ENCODE measurements at places on chromosomes 11 and 22.

GRCh38 chr11:78127403-78127802, 12.0 kb downstream of the ALG8 start:
- DNase-seq, result no peak

GRCh38 chr11:2409611-2410468, 9.3 kb downstream of the TSSC4 start:
- DNase-seq, result no peak

DNA sequence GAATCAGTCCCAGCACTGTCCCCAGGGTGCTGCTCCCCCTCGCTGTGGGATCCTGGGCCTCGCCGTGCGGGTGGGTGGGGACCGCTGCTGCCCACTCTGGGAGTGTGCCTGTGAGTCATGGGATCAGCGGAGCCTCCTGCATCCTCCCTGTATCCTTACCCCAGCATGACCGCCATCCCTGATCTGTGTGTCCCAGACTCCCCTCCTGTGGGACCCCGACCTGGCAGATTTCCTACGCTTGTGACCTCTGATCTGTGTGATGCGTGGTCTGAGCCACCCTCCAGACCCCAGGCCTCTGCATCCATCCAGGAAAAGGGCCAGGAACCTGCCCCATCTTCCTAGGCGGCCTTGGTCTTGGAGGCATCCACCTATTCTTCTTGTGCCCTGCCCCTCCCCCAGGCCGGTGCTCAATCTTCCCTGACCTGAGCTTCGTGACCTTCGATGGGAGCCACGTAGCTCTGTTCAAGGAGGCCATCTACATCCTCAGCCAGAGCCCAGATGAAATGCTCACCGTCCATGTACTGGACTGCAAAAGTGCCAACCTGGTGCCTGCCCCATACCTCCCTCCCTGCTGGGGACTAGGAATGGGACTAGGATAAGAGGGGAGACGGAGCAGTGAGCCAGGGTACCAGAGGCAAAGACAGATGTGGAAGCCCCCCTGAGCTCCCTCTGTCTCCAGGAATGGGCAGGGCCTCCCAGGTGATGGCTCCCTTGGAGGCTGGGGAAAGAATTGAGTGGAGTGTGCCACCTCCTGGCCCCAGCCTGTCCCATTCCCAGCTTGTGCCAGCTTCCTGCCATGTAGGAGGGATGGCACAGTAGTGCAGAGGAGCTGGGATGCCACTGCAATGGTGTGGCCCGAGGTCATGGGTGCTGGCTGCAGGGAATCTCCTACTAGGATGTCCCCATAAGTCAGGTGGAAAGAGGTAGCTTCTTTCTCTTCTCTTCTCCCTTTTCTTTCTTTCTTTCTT, 65.4 kb downstream of the OTOG start:
- no peak for DNase-seq

- DNase-seq, result no peak
These were observed 109.2 kb downstream of the TSPAN18 start for GRCh38 chr11:44835938-44836337.

DNA sequence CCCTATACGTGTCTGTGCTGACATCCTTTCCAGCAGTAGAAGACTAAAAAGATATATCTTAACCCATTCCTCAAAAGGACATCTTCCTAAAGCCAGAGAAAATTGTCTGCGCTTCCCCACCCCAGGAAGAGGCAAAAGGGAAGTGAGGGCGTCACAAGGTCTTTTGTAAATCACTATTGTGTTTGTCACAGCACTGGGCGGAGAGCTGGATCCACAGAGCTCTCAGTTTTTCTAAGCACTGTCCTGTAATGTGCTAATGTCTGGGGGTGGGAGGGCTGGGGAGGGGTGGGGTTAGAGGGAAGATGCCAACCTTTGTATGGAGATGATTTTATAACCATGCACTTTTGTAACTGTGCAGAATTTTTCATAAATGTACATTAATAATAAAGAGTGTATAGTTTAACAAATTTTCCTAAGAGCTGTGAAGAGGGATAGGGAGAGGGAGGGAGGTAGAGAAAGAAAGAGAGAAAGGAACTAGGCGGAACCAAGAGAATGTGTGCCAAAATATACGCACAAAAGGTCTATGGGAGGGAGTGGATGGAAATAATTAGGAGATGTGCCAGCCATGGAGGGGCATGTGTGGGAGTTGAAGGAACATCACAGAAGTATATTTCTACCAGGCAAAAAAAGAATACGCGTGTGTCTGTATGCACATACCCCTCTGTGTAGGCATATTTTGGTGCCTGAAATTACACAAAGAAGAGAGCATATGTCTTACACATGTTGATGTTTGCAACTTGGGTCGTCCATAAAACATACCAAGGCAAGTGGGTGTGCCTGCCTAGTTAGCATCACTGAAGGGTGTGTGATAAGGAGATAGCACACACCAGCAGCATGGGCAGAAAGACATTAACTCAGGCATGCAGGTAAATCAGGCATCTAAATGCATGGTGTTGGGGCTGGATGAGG, 9.8 kb downstream of the LRRC55 start:
- no peak for DNase-seq

- no peak for DNase-seq
These were observed 1.6 kb upstream of the PLAAT4 start for GRCh38 chr11:63534895-63535461.
